Thoracic aorta (tissue), 2 donors: ENCODE measurements at places on chromosomes 2 and 18. TPM values are rescaled to one million over a fixed set of nuclear protein-coding genes. Genes with fewer than 3 reads are reported as not detected.

GRCh38 chr18:35728676-35729075 is 147.1 kb downstream of the GALNT1 start:
- H3K27ac ChIP-seq = no peak overlapping the region
- no peaks in the 10 kb centered on the region for H3K27me3 ChIP-seq
- DNase-seq = no peak
- no peaks in the 10 kb centered on the region for H3K4me1 ChIP-seq

COL3A1 gene
- total RNA-seq = 875 TPM

RNF152 gene
- total RNA-seq = 30.5 TPM

- no peak overlapping the region for H3K4me3 ChIP-seq
- no peak overlapping the region for H3K27ac ChIP-seq
- DNase-seq = no peak
- H3K4me1 ChIP-seq = no peaks in the 10 kb centered on the region
- no peaks in the 10 kb centered on the region for H3K36me3 ChIP-seq
Observed at GRCh38 chr2:181528441-181528840, 71.3 kb downstream of the ITGA4 start.

CHRND gene
- total RNA-seq = not detected

GRCh38 chr18:13218368-13218991 is at the start of gene LDLRAD4:
LDLRAD4 (plus strand) TSS chr18:13218760.
- H3K4me1 ChIP-seq = peaks cover 58% of the 10 kb centered on the region
- H3K27me3 ChIP-seq = no peaks in the 10 kb centered on the region
- no peak for DNase-seq
- peak within 1 kb of the TSS; percentile 94 for H3K27ac ChIP-seq
- H3K4me3 ChIP-seq = peak within 1 kb of the TSS; percentile 92
- no peaks in the 10 kb centered on the region for H3K36me3 ChIP-seq

DUSP2 gene
- total RNA-seq = 8.5 TPM

KIAA2012 gene
- not detected for total RNA-seq

- H3K27ac ChIP-seq = no peak overlapping the region
- no peaks in the 10 kb centered on the region for H3K36me3 ChIP-seq
- no peaks in the 10 kb centered on the region for H3K4me1 ChIP-seq
- DNase-seq = no peak
- H3K4me3 ChIP-seq = no peak overlapping the region
- H3K27me3 ChIP-seq = no peaks in the 10 kb centered on the region
Observed at GRCh38 chr2:175282300-175282699, 100.8 kb upstream of the ATP5MC3 start.

- H3K4me3 ChIP-seq = no peak overlapping the region
- no peaks in the 10 kb centered on the region for H3K27me3 ChIP-seq
- H3K27ac ChIP-seq = no peak overlapping the region
- no peak for DNase-seq
- no peaks in the 10 kb centered on the region for H3K4me1 ChIP-seq
Observed at GRCh38 chr2:144261336-144261735, 258.6 kb downstream of the ZEB2 start.

DNA sequence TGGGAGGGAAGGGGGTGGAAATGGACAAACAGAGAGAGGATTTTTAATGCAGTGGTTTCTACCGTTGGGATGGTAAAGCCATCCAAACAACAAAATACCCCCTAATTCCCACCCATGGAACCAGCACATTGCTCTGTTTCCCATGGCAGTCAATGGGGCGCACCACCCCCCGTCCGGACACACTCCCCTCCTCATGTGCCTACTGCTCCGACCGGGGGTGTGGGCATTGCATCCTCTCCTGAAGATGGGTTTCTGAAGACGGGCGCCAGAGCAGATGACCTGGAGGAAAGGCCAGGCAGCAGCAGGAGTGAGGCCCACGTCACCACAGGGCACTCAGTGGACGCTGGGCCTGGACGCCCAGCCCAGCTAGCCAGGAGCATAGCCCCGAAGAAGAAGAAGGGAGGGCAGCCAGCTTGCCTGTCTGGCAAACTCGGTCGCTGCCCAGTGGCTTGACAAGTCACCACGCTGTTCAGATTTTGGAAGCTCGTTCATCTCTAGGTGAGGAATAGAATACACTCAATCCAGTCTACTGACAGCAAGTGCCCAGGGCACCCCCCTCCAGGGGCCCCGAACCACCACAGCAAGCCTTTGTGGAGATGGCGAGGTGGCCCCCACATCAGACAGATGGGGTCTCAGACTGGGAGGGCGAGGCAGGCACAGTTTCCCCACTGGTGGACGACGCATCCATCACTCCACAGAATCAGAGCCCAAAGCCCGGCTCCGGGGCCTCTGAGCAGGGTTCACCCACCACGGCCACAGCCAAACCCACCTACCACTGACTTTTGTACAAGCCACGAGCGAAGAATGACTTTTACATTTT is 296.2 kb upstream of the SALL3 start:
- no peaks in the 10 kb centered on the region for H3K36me3 ChIP-seq
- no peak for DNase-seq
- H3K27ac ChIP-seq = no peak overlapping the region
- no peak overlapping the region for H3K4me3 ChIP-seq

DNA sequence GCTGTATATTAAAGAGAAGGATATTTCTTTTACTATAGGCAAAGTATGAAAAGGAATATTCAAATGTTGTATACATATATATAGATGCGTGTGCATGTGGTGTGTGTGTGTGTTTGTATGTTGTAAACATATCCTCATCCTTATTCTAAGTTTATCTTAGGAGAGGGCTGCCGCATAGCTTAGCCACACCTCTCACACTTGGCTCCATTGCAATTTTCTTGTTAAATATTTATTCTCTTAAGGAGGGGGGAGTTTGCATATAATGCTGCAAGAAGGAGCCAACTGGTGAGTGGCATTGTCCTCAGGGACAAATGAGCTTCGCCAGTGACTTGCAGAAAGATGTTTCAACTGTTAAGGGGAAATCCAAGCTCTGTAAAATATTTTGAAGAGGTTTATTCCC is 360.1 kb upstream of the RND3 start:
- H3K27ac ChIP-seq = no peak overlapping the region
- H3K4me1 ChIP-seq = no peaks in the 10 kb centered on the region
- H3K4me3 ChIP-seq = no peak overlapping the region
- H3K36me3 ChIP-seq = no peaks in the 10 kb centered on the region
- DNase-seq = no peak

- no peak for DNase-seq
- no peaks in the 10 kb centered on the region for H3K27me3 ChIP-seq
- peaks cover 3% of the 10 kb centered on the region for H3K4me1 ChIP-seq
- H3K36me3 ChIP-seq = no peaks in the 10 kb centered on the region
- H3K4me3 ChIP-seq = no peak overlapping the region
Observed at GRCh38 chr18:69956057-69956456, 8.4 kb upstream of the CD226 start.

DNA sequence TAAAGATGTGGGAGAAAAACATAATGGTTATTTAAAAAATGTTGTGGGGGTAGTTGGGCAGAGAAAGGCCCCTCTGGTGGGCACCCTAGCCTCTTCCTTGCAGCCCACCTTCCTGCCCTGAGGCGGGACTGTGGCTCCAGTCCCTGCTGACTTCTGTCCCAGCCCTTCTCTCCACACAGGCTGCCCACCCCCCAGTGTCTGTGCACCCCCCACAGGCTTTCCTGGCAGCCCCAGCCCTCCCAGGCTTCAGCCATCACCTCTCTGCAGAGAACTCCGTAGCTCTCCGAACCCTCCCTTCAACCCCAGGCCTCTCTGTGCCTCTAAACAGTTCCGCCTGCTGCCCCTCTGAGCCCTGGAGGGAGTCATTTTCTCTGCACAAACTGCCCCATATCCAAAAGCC is 75.4 kb downstream of the DYSF start:
- no peaks in the 10 kb centered on the region for H3K4me1 ChIP-seq
- no peak for DNase-seq
- H3K36me3 ChIP-seq = peaks cover 3% of the 10 kb centered on the region
- no peak overlapping the region for H3K27ac ChIP-seq
- H3K27me3 ChIP-seq = no peaks in the 10 kb centered on the region

GRCh38 chr2:69589973-69590652 is 53.4 kb downstream of the AAK1 start:
- no peaks in the 10 kb centered on the region for H3K27me3 ChIP-seq
- H3K27ac ChIP-seq = no peak overlapping the region
- no peak for DNase-seq
- no peaks in the 10 kb centered on the region for H3K36me3 ChIP-seq
- H3K4me1 ChIP-seq = no peaks in the 10 kb centered on the region

CFC1 gene
- total RNA-seq = not detected

SLC9A2 gene
- total RNA-seq = 0.71 TPM

NDC80 gene
- total RNA-seq = 1.6 TPM

DNA sequence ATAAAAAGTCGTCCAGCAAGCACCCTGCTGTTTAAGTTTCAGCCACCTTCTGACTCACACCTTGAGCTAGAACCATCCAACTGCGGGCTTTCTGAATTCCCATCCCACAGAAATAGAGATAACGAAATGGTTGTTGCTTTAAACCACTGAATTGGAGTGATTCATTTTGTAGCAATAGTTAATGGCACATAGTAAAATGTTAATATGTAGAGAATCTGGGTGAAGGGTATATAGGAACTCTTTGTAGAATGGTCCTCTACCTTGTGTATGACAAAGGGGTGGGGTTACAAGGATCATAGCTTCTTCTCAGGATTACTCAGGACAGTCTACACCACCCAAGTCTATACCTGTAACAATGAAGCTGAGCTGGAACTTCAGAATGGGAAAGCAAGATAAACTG is 2.4 kb upstream of the MAPRE3 start:
- DNase-seq = no peak
- H3K4me3 ChIP-seq = no peak overlapping the region
- no peaks in the 10 kb centered on the region for H3K36me3 ChIP-seq
- peaks cover 2% of the 10 kb centered on the region for H3K27me3 ChIP-seq
- H3K4me1 ChIP-seq = no peaks in the 10 kb centered on the region

DNA sequence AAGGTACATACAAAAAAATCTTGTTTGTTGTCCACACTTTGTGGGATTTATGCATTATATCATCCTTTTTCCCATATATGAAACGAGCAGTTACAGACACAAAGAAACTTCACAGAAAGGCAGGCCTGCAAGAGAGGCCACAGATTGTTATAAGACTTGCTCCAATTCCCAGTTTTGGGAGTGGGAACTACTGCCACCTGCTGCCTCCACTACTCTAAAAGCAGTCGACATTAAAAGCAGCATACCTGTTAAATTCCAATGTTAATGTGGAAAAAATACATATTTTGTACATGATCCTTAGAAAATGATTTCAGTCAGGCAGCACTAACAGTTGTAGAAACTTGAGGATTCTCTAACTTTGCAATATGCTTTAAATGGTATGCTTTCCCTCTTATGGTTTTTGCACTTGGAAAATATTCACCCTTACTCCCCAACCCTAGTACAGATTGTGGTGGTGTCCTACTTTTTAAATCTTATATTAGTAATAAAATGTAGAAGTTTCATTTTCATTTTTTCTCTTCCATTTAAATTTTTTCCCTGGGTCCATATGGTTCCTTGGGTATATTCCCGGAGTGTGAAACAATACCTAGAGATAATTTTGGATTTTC is 37.9 kb downstream of the SLC38A11 start:
- DNase-seq = no peak
- no peak overlapping the region for H3K27ac ChIP-seq
- H3K36me3 ChIP-seq = no peaks in the 10 kb centered on the region
- no peaks in the 10 kb centered on the region for H3K27me3 ChIP-seq
- H3K4me1 ChIP-seq = no peaks in the 10 kb centered on the region
- H3K4me3 ChIP-seq = no peak overlapping the region

GRCh38 chr18:59971871-59972428 is 72.2 kb downstream of the PMAIP1 start:
- no peaks in the 10 kb centered on the region for H3K27me3 ChIP-seq
- H3K27ac ChIP-seq = no peak overlapping the region
- no peaks in the 10 kb centered on the region for H3K36me3 ChIP-seq
- H3K4me3 ChIP-seq = no peak overlapping the region

DNA sequence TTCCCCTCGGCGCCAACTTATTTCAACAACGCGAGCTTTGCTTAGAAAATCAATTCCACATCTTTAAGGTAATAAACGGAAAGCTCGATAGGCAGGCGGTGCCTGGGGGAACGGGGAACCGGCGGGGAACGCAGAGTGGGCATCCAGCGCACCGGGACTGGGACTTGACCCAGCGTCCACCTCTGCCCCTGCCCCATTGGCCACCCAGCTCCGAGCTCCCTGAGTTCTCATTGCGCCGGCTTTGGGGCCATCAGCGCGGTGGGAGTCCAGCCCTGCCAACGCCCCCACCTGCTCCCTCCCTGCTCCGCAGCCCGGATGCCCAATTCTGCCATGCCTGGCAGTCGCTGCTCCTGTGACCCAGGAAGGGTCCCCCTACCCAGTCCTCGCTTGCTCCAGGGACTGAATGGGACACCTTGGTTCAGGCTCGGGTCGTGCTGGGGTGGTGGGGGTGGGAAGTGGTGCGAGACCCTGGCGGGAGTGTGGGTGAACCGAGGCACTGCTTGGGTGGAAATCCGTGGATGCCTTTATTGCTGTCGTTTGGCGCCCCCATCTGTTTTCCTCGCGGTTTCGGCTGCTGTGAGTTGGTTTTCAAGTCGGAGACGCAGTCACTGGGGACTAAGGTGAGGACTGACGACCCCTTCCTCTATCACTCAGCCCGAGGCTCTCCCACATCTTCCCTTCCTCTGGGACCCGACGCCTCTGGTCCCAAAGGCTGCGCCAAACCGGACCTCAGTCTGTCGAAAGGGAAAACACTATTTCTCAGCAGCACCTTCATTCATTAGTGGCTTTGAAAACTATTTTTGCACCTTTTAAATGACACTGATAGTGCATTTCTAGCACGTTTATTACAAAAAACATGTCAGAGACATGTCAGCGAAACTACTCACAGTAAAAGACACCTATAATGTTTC is 2.4 kb upstream of the EVX2 start:
- no peak for DNase-seq
- H3K27me3 ChIP-seq = peaks cover 70% of the 10 kb centered on the region
- H3K36me3 ChIP-seq = no peaks in the 10 kb centered on the region
- peaks cover 8% of the 10 kb centered on the region for H3K4me1 ChIP-seq
- H3K4me3 ChIP-seq = peak overlapping the region; percentile 46

DNA sequence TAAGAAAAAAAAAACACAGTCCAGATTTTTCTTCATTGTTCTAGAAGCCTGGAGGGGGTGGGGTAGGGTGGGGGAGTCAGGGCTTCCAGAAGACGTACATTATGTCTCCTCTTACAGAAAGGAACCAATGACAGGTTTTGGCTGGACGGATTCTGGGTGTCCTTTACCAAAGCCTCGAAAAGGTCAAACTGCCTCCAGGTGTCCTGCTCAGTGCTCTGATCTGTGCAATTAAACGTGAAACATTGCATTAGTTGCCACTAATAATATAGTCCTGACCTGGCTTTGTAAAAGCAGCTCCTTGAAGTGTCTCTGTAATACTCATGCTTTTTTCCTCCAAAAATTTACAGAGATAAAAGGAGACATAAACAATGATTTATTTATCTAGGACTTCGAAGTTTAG is 11.1 kb upstream of the MTA3 start:
- no peak overlapping the region for H3K27ac ChIP-seq
- DNase-seq = no peak
- H3K36me3 ChIP-seq = no peaks in the 10 kb centered on the region
- no peaks in the 10 kb centered on the region for H3K4me1 ChIP-seq

PSMA8 gene
- total RNA-seq = not detected

UPP2 gene
- total RNA-seq = not detected

RESP18 gene
- total RNA-seq = not detected

CYP1B1 gene
- 83.0 TPM for total RNA-seq
